Stimulated activated CD4-positive, alpha-beta T cell treated with anti-CD3 and anti-CD28 coated beads, Interleukin-1b, Interleukin-23, amount 100 ng/mL, for 24 hours (primary cell): ENCODE measurements at places on chromosomes 4 and X.

- no peak for DNase-seq
Observed at GRCh38 chr4:26206339-26206738, 114.5 kb upstream of the RBPJ start.

DNA sequence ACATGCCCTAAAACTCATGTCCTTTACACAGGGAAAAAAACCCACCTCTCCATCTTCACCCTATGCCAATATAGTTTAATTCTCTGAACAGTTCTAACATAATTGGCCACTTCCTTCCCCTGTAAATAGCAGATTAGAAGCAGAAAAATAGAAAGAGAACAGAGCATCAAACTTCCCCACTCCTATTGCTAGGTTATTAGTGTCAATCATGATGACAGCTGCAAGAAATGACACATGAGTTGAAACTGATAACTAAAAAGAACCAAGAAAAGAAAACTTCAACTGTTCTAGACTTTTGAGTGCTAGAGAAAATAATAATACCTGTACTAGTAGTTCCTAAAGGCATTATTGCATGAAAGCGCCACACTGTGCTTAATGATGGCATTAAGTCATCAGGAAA, 284.5 kb upstream of the TRPC5 start:
- no peak for DNase-seq

GRCh38 chr4:129488427-129488826, 392.5 kb downstream of the C4orf33 start:
- DNase-seq = no peak

DNA sequence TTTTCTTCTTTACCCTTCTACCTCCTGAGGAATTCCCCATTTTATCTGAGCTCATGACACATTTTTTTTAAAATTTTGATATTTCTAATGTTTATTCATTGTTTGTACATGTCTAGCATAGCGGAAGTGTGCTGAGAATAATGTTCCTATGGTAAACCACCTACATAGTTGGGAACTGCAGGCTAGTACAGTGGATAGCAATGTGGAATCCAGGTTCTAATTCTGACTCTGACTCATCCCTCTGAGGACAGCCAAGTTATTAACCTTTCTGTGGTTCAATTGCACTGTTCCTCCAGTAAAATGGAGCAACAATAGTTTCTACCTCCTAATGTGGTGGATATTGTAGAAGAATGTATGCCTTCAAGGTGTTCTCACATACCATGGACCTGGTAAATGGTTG, 20.6 kb upstream of the APELA start:
- DNase-seq = no peak

- DNase-seq = no peak
Observed at GRCh38 chrX:154761977-154762536, 607 bp upstream of the DKC1 start.

DNA sequence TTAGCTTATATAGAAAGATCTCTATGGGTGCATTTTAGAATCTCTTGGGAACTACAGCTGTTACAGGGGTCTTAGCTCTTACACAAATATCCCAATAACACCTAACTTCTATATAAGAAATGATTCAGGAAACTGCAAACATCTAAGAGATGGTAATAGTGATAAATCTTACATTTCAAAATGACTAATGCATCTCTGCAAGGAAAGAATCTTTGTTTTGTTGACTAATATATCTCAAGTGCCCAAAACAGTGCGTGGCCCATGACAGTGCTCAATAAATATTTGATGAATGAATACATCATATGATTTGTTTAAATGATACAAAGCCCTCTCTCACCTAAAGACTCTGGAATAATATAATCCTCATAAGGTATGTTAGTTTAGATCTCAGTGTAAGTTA, 47.5 kb downstream of the CENPE start:
- no peak for DNase-seq

DNA sequence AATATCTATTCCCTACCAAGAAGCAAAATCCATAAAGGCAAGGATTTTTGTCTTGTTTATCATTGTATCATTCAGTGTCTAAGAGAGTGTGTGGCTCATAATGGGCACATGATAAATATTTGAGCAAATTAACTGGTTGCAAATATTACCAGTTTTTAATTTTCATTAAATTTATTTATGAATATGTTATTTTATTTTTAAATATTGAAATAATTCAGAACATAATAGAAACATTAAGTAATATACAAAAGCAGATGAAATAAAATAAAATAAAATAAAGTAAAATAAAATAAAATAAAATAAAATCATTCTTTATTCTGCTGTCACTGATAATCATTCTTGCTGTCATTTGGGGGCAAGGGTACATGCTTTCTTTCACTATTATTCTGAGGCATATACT, 120.9 kb downstream of the NPFFR2 start:
- DNase-seq = no peak

- DNase-seq = no peak
Observed at GRCh38 chr4:150664935-150665334, 83.0 kb downstream of the MAB21L2 start.

DNA sequence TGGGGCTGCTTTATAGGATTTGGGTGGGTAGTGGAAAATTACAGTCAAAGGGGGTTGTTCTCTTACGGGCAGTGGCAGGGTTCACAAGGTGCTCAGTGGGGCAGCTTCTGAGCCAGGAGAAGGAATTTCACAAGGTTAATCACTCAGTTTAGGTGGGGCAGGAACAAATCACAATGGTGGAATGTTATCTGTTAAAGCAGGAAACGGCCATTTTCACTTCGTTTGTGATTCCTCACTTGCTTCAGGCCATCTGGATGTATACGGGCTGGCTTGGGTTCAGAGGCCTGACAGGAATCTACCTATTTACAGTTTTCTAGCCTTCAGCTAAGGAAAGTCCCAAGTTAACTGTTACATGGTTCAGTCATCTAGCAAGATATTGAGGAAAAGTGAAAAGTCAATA, 1003.5 kb downstream of the STPG2 start:
- no peak for DNase-seq

GRCh38 chr4:128061566-128062536, 739 bp downstream of the LARP1B start:
- peak; percentile 42 for DNase-seq

DNA sequence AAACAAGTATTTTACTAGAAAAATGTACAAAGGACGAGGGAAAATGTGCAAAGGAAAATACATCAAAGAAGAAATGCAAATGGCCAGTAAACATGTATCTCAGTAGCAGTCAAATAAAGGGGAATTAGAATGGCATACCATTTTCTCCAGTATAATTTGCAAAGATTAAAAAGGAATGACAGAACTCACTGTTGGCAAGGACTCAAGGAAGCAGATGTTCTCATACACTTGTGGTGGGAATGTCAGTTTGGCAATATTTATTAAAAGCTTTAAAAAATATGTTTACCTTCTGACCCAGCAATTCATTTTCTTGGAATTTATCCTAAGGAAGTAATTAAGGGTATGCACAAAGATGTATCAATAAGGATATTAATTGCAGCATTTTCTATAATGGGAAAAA, 7.6 kb downstream of the CLCN5 start:
- no peak for DNase-seq

GRCh38 chrX:21581479-21581878, 76.7 kb downstream of the KLHL34 start:
- DNase-seq = no peak

GRCh38 chrX:86148024-86148511, at the start of gene DACH2:
Gene DACH2 (plus strand): TSS chrX:86148451.
- DNase-seq = peak; percentile 28

GRCh38 chrX:101385795-101386541, at the start of gene BTK:
Gene BTK (minus strand): TSS chrX:101386191. CDS start chrX:101375284, 10,907 bp downstream.
- no peak for DNase-seq

GRCh38 chrX:1658071-1658491, 43.2 kb downstream of the ASMT start:
- DNase-seq = no peak

DNA sequence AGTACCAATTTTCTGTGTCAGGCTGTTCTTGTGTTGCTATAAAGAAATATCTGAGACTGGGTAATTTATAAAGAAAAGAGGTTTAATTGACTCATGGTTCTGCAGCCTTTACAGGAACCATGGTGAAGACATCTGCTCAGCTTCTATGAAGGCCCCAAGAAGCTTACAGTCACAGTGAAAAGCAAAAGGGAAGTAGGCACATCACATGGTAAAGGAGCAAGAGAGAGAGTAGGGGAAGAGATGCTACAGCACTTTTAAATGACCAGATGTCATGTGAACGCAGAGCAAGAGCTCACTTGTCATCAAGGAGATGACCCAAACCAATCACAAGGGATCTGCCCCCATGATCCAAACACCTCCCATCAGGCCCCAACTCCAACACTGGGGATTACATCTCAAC, 174.3 kb downstream of the ATP10D start:
- DNase-seq = no peak

- DNase-seq = no peak
Observed at GRCh38 chrX:135923353-135923752, 29.8 kb downstream of the SAGE1 start.

DNA sequence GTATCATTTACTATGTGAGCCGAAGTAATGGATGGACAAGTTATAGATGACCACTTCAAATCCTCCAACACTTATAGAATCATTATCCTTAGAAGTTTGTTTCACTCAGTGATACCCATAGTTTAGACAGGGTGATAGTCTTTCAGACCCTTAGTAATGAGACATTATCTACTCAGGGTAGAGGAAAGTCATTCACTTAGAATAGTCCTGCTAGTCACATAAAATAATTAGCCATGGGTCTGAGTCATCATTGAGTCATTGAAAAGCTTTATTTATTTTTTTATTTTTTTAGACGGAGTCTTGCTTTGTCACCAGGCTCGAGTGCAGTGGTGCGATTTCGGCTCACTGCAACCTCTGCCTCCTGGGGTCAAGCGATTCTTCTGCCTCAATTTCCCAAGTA, 321.7 kb upstream of the FSTL5 start:
- no peak for DNase-seq

DNA sequence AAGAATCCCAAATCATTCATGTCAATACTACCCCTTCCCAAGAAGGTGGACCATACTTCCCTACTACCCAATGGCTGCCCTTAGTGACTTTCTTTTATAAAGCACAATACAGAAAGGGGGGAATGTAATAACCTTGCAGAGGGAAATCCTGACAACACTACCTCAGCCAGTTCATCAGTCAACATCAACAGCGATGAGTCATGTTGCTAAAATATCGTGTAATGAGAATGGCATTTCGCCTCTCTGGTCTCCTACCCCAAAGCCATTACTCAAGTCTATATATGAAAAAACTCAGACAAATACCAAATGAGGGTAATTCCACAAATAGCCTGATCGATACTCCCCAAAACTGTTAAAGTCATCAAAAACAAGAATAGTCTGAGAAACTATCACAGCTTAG, 3.3 kb upstream of the MAGEA8 start:
- DNase-seq = no peak

DNA sequence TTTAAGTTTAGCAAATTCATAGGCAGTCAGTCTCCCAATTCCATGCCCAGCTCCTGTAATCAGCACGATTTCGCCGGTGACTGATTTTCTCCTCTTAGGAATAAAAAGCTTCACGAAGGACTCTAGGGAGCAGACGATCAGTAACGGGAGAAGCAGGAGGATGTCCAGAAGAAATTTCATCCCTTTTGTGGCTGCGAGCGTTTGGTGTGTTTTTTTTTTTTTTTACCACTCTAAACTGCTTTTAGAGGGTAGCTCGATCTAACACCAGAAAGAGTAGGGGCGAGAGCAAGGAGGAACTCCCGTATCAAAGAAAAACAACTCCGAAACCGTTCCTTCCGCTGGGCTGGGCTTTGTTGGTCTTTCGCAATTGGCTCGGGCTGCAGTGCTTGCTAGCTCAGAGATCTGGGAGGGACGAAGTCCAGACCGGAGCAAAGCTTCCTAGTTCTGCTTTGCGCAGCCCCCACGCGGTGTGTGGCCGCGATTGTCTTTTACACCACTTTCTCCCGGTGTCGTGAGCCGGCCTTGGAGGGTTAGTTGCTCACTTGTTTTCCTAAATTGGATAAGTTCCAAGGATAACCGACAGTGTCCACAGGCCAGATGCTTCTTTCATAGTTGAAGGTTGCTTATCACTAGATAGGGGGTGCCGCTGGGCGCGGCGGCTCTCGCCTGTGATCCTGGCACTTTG, at the start of gene HSD17B11:
Gene HSD17B11, minus strand, starts transcription at position 298 of the 685 bp plus-strand sequence. Its CDS starts 118 bp downstream, at position 180.
- peak; percentile 60 for DNase-seq

GRCh38 chr4:105417624-105418023, 56.2 kb downstream of the PPA2 start:
- DNase-seq = no peak

- DNase-seq = no peak
Observed at GRCh38 chrX:38919202-38919601, 117.9 kb downstream of the MID1IP1 start.

DNA sequence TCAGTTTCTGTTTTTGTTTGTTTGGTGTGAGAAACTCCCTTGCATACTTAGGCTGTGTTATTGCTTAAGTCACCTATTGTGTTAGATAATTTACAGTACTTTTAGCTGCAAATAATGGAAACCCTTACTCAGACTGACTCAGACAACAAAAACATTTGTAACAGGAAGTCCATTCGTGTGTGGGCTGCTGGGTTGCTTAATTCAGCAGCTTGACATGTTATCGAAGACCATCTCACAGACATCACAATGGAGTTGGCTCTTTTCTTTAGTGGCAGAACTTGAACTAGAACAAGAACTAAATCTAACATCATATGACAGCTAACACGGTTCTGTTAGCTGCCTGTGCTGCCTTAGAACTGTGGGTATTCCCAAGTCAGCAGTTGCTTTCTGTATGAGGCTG, 9.9 kb upstream of the GABRE start:
- DNase-seq = no peak

DNA sequence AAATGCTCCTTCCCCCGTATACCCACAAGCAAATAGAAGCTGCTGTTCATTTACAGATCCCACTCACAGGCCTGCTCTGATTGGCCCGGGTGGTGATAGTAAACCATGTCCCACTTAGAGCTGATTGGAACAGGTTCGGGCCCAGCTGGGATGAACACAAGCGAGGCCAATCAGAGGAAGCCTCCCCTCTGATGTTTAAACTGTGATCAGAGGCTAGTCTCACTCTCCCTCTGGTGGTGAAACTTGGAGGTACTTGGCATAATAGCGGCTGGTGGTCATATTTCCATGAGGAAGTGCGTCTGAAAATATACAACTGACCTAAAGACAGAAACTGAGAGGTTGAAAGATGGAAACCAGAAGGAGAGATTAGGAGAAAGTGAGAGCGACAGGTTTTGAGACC, 51.5 kb upstream of the TRPC3 start:
- DNase-seq = peak; percentile 2

DNA sequence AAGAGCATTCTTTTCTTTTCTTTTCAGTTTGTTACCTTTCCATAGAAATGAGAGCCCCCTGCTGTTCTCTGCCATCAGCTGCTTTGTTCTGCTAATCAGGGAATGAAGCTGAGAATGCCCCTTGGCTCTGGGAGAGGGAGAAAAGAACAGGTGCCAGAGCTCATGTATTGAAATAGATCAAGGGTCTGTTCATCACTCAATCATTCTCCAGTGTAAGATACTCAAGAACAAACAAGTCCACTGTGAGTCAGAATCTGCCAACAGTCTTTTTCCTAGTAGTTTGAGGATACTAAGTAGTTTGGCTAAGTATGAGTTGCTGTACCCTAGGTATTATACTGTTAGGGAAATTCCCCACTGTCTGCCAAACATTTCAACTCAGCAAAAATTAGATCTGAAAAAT, 144.3 kb downstream of the RTL3 start:
- DNase-seq = no peak

GRCh38 chr4:86558258-86558657, 35.9 kb upstream of the PTPN13 start:
- DNase-seq = no peak
